NCI-H526 treated with DMSO at 0.1 percent for 48 hours (cell line): ENCODE measurements at places on chromosomes 12 and 14.

GRCh38 chr14:103144085-103144484, 20.8 kb downstream of the TNFAIP2 start:
- DNase-seq: no peak

- no peak for DNase-seq
Observed at GRCh38 chr12:96427269-96427729, 27.1 kb upstream of the CDK17 start.

DNA sequence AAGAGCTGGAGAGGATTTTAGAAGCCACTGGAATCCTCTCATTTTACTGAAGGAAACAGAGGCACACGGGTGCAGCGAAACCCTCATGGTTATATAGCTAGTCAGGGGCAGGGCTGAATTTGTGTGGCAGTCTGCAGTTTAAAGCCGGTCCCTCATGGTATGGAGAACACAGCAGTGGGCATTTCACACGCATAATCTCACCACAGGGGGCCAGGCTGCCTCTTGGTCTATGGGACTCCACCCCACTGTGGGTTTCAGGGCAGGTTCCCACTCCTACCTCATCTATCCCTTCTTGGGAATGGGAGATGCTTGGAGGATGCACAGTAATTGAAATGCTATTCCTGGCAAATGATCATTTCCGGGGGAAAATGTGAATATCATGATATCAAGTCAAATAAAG, 400.6 kb downstream of the RGS6 start:
- no peak for DNase-seq

- no peak for DNase-seq
Observed at GRCh38 chr12:69046920-69047319, 113.9 kb upstream of the CPM start.

DNA sequence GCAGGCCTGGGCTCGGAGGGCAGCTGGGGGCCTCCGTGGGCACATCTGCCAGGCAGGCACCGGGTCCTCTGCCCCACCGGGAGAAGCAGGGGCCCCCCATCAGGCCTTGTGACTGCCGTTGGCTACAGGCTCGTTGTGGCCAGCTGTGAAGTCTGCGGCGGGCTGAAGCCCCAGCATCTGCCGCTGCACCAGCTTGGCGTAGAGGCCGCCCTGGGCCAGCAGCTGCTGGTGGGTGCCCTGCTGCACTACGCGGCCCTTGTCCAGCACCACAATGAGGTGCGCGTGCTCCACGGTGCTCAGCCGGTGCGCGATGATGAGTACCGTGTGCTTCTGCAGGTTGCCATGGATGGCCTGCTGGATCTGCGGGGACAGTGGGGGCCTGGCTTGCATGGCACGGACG, 33.9 kb upstream of the VPS37B start:
- DNase-seq: no peak

DNA sequence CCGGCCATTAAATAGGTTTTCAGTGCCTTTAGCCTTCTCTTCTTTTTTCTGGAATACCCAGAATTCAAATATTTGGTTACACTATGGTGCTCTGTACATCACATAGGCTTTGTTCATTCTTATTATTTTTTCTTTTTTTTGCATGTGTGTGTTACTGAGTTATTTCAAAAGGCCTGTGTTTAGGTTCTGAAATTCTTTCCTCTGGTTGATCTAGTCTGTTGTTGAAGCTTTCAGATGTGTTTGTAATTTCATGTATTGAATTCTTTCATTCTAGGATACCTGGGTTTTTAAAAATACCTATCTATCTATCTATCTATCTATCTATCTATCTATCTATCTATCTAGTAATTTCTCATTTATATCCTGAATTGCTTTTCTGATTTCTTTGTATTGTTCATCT, 66.9 kb downstream of the FBXO33 start:
- DNase-seq: no peak

DNA sequence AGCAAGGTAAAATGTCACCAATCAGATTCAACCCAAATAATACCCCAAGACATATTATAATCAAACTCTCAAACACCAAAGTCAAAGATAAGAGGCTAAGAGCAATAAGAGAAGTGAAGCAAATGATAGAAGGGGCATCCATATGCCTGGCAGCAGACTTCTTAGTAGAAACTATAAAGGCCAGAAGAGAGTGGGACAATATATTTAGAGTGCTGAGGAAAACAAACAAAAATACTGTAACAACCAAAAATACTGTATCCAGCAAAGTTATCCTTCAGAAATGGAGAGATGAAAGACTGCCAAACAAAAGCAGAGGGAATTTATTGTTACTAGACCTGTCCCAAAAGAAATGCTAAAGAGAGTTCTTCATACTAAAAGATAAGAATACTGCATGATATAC, 25.8 kb downstream of the COX16 start:
- no peak for DNase-seq

GRCh38 chr12:122875590-122876220, 20.2 kb downstream of the VPS37B start:
- peak; percentile 54 for DNase-seq

GRCh38 chr12:27384261-27384590, 51.6 kb downstream of the BMAL2 start:
- no peak for DNase-seq

DNA sequence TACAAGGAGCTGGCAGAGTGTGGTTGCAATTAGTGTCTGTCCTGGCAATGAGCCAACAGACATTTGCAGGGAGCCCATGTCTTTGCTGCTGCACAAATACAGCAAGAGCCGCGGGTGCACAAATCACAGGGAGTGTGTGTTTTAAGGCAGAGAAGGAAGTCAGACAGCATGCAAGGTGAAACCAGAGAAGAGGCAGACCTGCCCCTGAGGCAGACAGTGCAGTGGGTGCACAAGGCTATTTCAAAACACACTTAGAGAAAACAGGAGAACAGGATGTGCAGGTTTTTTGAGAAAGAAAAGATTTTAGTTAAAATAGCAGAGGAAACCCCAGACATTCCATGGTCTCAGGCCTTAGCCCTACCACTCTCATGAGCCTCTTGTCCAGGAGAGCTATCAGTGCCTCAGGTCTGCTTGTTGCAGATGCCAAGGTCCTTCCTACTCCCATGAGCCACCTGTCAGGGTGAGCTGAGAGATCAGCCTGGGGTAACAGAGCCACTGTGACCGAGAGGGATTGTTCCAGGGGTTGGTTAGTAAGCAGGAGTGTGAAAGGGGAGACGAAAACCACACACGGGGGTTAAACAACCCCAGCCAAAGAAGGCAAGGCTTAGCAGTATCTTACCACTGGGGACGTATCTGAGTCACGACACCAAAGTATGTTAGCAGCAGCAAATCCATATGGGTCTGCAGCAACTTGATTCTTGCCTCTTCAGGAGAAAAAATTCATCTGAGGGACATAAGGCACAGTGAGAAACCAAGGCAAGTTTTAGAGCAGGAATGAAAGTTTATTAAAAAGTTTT, 78.1 kb downstream of the C14orf132 start:
- no peak for DNase-seq

DNA sequence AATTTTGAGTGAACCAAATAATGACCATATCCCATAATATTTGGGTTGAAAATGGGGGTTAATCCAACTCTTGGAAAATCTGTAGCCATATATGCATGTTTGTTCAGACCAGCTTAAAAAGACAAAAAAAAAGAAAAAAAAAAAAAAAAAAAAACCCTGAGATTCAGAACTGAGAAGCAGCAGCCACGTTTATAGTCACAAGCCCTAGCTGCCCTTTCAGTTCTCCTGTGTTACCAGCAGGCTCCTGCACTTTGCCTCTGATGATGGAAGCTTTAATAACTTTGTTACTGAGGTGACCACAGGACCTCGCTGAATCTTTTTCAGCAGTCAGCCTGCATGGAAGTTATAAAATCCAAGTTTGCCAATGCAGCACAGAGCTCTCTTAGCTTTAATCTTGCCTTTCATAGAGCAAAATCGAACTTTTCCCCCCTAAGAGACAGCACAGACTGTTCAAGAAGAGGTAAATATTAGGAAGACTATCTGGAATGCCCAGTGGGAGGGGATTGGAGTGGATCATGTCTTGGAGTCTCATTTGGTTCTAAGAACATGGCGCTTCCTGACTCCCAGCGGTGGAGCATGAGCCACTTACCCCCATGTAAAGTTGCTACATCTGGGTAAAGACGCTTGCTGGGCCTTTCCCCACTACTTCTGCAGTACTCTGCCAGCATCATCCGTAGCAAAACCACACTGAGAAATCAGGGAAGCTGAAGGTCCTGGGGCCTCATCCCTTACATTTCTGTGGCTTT, 20.6 kb downstream of the GNG2 start:
- no peak for DNase-seq

DNA sequence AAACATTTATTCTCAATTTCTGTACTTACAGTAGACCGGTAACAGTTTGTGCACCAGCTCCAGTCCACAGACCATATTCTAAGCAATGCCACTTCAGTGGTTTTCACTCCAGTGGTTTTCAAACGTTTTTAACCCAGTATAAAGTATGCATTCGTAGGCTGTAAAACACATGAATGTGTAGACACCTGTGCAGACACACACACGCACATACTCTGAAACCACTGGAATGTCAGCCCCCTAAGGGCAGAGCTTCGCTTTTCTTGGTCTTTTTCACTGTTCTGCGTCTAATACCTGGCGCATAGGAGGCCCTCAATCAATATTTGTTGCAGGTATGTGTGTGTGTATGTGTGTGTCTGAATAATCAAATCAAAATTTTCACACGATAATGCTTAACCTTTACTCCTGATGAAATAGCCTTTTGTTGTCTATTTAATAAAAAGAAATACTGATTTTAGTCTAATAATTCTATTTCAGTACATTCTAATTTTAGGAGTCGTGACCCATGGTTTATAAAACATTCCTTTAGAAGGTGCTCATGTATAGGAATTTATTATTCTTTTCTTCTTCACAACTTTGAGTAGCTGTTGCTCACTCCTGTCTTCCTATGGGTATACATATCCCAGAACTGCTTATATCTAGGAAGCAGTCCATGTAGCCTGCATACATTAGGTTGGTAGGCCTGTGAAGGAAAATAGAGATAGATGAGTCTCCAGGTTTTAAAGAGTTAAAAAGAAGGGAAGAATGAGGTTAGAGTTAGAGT, 73.6 kb upstream of the REP15 start:
- DNase-seq: no peak

DNA sequence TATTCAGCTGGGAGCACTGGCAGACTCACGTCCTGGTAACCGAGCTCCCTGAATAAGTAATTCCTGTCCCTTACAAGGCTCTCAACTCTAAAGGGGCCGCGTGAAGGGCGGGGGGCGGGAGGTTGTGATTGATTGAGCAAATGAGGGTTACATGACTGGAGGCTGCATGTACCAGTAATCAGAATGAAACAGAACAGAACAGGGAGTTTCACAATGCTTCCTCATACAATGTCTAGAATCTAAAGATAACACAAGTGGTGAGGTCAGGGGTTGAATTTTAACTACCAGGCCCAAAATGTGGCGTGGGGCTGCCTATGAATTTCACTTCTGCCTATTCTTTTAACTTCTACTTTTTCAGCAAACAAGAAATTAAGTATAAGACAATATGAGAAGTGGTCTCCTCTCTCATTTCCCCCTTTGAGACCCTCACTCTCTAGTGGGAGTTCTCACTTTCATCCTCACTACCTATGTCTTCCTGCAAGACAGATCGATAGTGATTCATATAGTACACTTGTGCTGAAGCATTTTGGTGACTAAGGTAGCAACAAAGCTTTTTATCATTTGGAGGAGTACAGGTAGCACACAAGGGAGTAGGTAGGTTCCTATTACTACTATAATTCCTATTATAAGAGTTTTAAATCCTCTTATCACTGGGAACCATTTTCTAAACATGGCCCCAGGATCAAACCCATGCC, 239.8 kb downstream of the KTN1 start:
- DNase-seq: no peak

DNA sequence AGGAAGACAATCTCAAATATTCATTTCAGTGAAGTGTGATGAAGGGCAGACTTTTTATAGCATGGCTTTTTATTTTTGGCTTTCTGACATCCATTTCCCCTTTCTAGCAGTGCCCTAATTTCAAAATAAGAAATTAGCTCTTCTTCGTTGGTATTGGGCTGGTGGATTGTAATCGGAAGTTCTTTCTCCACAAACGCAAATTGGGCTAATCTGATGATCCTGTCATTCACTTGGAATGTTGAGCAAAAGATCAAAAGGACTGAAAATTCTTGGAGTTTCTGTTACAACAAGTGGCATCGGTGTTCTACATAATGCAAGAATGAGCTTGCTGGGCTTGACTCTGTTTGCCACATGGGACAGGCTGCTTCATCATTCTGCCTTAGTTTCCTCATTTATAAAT, 1182.8 kb downstream of the FLRT2 start:
- DNase-seq: no peak

GRCh38 chr12:47755655-47756562, 2.8 kb downstream of the RAPGEF3 start:
- no peak for DNase-seq

GRCh38 chr12:113880326-113880725, 85.8 kb downstream of the RBM19 start:
- DNase-seq: peak; percentile 27

DNA sequence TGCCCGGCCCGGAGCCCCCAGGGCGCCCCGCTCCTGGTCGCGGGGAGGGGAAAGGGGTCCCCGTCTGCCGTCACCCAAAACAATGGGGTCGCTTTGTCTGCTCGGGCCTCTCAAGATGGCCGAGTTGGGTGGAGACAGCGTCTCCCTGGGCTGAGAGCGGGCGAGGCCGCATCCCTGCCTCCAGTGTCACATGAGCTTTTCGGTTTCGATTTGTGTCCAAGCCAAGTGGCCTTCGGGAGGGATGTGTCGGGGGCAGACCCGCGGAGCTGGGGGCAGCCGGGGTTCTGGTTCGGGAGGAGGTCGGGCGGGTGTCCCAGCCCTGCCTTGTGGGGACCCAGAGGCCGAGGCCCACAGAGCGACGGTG, 790 bp downstream of the DYNC1H1 start:
- DNase-seq: peak; percentile 17

DNA sequence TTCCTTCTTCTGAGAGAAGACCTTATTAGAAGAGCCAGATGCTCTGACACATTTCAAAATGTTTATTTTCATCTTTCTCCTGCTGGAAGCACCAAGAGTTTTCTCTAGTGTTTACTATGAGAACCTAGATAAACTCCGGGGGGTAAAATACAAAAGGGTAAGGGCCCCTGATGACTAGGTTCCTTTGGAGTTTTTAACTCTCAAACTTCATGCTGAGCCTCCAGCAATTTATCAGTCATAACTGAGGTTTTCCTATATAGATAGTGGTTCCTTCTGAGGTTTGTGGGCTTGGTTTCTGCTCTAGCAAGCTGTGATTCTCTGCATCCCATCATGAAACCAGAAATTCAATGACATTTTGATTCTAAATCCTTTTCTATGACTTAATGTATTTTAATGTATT, 210.9 kb downstream of the LRFN5 start:
- DNase-seq: no peak

GRCh38 chr12:51687614-51688013, 96.6 kb downstream of the SCN8A start:
- DNase-seq: peak; percentile 56

DNA sequence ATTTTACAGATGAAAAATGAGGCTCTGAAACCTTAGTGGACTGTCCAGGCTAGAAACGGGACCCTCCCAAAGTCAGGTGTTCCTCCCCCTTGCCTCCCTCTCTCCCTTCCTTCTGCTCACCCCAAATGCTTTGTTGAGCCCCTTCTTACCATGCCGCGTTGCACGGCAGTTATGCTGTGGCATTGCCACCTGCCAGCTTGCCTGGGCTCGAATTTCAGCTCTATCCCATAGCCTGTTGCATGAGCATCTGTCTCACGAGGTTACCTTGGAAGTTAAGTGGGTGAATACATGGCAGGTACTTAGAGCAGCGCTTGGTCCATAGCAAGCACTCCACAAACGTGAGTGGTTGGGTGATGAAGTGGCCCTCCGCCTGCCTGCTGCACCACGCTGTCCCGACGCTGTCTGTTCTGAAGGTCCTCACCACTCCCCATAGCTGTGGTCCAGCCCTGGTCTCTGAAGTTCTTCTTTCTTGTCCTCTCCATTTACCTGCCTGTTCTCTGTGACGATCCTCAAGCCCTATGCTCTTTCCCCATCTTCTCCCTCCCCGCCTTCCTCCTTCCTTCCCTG, 269.9 kb downstream of the CACNA1C start:
- no peak for DNase-seq
